Stomach (tissue), 19 donors: ENCODE measurements at places on chromosomes 7 and 10. TPM values are rescaled to one million over a fixed set of nuclear protein-coding genes. Genes with fewer than 3 reads are reported as not detected.

The RADIL gene
- total RNA-seq, result 3.0 TPM

The SEMA3E gene
- 6.1 TPM for total RNA-seq

The HOXA2 gene
- total RNA-seq, result 1.1 TPM

The THSD7A gene
- total RNA-seq, result 1.8 TPM

The TFEC gene
- 3.7 TPM for total RNA-seq

The CALY gene
- total RNA-seq, result not detected

The SCIN gene
- total RNA-seq, result 4.1 TPM

The AOAH gene
- 4.7 TPM for total RNA-seq

DNA sequence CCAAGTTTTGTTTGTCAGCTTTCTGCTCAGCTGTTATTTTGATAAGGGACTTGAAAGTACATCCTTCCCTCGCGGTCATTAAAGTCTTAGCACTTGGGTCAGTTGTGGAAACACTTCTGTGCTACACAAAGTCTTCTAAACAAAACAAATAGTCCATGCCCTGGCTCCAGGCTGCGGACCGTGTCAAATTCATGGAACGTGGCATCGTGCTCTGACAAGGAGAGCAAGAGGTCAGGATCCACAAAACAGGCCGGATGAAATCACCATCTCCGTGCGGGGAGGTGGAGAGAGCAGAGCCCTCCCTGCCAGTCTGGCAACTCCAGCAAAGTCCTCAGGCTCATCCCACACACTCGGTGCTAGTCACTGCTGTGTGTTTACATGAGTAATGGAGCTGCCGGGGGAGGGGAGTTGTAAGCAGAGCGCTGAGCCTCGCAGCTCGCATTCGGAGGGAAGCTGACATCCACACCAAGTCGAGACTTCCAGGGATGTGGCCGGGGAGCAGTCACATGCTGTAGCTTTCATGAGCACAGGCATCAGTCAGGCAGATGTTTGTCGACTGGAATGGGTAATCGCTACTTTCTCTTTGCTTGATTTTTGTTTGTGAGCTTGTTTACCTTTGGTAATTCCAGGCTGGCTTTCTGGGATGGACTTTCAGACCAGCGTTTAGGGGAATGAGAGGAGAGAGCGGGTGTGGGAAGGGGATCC is 147.6 kb downstream of the ARID5B start:
- peak; percentile 74 for DNase-seq

- DNase-seq, result no peak
Measured at GRCh38 chr7:141586878-141587277, 35.7 kb downstream of the AGK start.

DNA sequence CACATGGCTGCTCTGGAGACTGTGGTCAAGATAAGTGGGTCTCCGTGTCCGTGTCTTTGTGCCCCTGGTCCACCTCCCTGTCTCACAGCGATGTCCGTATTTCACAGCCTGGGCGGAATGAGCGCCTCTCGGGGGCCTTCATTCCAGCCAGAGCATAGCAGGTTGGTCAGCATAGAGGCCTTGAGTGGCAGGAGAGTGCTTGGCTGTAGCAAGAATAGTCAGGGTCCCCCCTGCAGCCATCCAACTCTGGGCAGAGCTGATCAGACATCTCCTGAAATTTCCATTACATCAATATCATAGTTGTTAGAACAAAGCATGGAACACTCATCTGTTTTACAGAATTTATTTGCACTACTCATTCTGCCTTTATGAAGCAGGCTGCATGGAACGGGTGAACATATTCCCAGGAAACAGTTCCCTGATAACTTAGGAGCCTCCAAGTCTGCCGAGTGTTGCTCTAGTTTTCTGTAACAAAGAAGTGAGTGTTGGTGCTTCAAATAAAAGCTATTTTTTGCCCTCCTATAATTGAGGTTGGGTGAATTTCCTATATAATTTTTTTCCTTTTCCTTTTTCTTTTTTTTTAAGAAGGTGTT is 255.3 kb downstream of the INHBA start:
- DNase-seq, result no peak

GRCh38 chr10:103618575-103619423 is 125.3 kb downstream of the NEURL1 start:
- peak; percentile 70 for DNase-seq

GRCh38 chr10:61973169-61973568 is 71.7 kb downstream of the ARID5B start:
- no peak for DNase-seq

GRCh38 chr7:50988465-50988864 is 205.8 kb upstream of the GRB10 start:
- DNase-seq, result no peak

DNA sequence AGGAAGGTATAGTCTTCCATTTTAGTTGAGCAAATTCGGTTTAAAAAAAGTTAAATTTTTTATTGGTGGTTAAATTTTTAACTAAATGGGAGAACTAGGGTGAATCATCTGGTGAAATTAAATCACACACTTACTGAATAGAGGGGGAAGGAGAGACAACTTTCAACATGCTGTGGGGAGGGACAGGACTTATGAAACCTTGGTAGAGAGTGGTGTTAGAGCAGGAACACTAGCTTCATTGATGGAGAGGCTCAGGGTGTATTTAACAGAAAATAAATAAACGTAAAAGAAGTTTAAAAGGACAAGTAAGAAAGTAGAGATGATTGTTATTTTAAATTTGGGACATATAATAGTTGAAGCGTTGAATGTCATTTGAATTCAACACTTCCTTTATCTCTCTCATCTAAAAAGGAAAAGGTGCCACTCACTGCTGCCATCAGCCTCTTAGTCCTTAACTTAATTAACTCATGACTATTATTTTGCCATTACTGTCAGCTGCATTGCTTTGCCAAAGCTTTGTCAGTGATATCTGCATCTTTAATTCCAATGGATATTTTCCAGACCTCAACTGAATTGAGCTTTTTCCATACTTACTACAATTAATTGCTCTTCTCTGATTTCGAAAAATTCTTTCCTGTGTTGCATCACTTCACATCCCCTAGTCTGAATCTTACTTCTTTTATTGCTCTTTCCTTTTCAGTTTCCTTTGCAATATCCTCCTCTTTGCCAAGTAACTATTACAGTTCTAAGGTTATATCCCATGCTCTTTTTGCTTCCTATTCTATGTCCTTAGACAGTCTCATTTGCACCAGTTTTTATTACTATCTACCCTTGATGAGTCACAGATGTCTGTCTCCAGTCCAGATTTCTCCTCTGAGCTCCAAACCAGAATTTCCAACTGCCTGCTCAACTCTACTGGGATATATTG is 71.7 kb downstream of the GNAT3 start:
- DNase-seq, result no peak

DNA sequence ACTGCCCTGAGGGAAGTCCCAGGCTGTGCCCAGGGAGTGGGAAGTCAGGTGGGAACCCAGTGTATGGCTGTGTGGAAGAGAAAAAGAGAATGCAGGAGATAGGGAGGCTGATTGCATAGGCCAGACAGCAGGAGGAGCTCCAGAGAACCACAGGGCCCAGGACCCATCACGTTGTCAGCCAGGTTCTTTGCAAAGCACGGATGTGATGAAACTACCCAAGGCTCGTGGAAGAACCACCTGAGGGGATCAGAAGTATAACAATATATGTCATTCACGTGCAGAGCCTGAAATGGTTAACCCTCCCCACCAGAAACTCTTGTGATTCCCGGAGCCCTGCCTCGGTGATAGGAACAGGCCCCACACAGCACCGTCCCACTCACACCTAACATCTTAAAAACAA is 83.6 kb downstream of the LARP4B start:
- no peak for DNase-seq

DNA sequence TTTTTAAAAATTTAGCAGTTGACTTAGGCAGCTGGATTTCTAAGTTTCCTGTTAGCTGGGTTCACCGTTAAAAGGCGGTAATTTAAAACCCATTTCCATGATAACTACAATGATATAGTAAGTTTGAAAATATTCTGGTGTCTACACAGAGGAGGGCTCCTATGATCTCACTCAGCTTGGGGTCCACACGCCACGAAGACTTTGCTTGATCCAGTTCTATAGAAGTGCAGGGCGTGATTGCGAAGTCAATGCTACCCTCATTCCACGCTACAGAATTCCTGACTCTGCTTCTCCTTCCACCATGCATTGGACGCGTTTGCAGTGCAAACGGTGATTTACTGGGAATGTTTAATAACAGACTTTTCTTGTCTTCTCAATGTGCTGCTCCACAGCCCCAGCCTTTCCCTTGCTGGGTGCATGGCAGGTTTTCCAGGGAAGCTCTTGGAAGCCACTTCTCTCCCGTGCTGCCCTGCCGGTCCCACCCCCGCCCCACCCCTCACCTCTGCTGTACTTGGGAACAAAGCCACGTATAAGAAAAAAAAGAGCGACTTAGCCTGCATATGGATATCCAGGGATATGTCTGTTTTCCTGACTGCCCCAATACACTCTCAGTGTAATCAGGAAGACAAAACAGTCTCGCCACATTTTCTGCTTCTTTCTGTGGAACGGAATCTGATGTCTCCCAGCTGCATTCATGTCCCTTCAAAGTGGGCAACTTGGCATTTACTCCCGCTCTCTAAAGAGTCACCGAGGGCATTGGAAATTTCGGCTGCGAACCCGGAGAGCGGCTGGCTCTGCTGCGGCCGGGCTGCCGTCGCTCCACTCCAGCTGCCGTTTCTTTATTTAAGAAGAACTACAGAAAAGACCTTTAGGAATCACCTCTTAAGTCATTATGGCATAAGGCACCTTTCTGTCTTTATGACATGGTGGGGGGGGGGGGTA is 434.4 kb upstream of the MGMT start:
- no peak for DNase-seq

DNA sequence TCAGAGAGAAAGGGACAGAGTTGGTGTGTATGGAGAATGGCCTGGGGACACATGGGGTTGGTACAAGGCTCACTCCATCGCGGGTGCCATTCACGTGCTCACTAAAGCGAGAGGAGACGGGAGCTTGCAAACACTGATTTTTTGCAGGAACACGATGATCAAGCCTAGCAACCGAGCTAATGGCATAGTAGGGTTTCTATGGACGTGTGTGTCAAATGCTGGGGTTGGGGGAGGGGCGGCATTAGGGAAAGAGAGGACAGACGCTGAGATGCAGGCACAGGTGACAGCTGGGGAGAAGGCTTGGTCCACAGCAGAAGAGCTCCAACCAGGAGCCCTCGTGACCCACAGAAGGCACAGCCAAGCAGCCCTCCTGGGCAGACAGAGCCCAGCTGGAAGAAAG is 33.9 kb downstream of the RCC1L start:
- DNase-seq, result no peak

DNA sequence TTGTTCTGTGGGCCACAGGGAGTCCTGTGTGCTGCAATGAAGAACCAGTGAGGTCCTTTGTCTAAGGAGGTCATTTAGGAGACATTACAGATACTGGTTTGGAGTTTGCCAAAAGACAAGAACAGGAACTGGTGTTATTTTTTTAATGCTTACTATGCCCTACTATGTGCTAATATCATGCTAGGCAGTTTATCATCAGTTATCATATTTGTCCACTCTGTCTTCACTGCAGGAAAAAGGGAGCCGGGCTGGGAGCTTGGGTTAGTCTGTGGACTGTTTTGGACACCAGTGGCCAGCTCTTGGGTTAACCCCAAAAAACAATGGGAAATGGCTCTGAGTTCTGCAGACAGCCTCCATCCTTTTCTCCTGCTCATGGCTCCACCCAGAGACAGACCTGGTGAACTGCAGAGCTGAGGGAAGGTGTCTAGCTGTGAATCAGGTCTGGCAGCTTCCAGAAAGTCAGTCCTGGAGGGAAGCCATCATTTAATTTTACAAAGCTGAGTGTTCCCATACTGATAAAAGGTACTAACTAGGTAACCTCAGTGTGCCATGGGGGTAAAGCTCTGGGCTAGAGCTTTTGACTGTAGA is 101.2 kb upstream of the ZNF746 start:
- DNase-seq, result no peak

- DNase-seq, result no peak
Measured at GRCh38 chr7:19177269-19177668, 32.0 kb upstream of the FERD3L start.

DNA sequence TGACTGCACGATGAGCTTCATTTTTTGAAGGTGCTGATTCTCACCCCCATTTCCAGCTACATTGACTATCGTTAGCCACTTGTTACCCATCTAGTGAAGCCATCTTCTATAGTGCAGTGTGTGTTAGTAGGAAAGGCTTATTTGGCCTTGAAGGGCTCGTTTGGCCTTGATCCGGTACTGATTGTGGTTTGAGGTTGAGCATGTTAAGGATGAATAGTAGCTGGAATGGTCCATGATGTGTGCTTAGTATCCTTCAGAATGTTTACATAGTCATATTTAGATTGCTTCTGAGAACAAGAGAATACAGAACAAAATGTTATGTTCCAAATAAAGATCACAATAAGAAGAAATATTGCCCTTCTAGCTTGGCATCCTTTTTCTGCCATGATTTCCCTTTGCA is 591.5 kb downstream of the AUTS2 start:
- DNase-seq, result no peak

GRCh38 chr10:129900825-129901224 is 63.2 kb downstream of the EBF3 start:
- no peak for DNase-seq

- no peak for DNase-seq
Measured at GRCh38 chr7:42456267-42456666, 219.3 kb upstream of the GLI3 start.

GRCh38 chr7:29369909-29370488 is 175.4 kb downstream of the CHN2 start:
- no peak for DNase-seq

- no peak for DNase-seq
Measured at GRCh38 chr10:96568402-96568801, 18.4 kb downstream of the TM9SF3 start.
